ENCODE measurements at places on chromosomes 1 and 21.

DNA sequence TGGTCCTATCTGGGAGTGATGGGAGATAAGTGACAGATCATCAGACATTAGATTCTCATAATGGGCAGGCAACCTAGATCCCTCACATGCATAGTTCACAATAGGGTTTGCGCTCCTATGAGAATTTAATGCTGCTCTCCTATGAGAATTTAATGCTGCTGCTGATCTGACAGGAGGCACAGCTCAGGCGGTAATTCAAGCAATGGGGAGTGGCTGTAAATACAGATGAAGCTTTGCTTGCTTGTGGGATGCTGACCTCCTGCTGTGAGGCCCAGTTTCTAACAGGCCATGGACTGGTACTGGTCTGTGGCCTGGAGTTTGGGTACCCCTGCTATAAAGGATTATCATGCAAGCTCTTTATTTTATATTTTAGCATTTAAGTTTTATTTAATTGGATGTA, 72.0 kb downstream of the ZMYM4 start:
- no peak for DNase-seq

DNA sequence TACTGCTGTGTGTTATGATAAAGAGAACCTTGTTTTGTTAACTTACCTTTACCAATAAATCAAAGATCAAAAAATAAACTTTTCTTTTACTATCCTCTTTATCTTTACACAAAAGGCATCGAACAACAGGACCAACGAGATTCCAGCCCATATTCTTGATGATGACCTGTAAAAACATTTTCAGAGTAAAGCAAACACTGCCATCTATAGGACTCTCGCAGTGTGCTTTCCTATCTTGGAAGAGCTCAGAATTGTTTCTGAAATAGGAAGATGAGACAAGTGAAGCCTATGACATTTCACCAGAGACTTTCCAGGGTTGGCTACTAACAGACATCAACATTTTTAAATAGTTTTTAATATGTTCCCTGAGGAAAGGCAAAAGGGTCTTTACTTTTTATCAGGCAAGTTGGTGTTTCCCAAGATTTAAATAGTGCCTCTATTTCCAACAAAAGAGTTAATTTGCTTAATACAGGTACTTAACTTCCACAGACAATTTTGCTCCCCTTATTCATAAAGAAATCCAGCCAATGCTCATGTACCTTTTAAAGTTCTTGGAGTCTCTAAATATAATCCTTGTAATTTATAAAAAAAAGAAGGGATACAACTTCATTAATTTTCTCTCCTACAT, 7.3 kb downstream of the GLMN start:
- no peak for DNase-seq

- DNase-seq: no peak
Measured at GRCh38 chr1:223057569-223058093, 85.4 kb downstream of the TLR5 start.

GRCh38 chr1:161864577-161864976, 98.5 kb downstream of the ATF6 start:
- no peak for DNase-seq

DNA sequence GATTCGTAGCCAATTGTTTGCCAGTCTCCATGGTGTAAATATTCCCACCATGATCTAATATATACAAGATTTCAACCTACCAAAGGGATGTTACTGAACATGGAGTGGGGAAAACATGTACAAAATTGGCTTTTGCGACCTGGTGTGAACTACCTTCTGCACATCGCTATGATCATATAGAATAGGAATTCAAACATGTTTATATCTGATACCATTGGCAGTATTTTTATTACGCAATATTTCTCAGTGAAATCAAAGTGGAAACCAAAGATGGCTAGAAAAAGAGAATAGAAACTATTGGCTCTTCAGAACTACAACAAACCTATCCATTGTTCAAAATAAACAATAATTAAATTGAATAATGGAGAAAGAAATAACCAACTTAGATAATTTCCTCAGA, 285.1 kb downstream of the TPR start:
- DNase-seq: no peak

DNA sequence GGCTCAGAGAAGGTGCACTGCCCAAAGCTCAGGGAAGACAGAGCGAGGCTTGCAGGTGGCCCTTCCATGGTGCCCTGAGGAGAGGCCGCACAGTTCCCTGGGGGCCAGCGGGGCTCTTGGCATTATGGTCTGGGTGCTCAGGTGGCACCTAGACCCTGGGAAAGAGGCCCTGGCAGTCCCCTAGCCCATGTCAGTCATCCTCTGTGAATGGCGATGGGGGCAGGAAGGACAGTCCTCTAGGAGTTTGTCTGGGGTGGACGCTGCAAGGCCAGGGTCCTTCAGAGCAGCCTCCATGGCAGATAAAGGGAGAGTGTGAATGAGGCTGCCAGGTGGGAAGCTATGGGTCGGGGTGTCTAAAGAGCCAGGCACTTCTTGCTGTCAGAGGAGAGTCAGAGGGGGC, 345.9 kb upstream of the VAMP3 start:
- DNase-seq: no peak

DNA sequence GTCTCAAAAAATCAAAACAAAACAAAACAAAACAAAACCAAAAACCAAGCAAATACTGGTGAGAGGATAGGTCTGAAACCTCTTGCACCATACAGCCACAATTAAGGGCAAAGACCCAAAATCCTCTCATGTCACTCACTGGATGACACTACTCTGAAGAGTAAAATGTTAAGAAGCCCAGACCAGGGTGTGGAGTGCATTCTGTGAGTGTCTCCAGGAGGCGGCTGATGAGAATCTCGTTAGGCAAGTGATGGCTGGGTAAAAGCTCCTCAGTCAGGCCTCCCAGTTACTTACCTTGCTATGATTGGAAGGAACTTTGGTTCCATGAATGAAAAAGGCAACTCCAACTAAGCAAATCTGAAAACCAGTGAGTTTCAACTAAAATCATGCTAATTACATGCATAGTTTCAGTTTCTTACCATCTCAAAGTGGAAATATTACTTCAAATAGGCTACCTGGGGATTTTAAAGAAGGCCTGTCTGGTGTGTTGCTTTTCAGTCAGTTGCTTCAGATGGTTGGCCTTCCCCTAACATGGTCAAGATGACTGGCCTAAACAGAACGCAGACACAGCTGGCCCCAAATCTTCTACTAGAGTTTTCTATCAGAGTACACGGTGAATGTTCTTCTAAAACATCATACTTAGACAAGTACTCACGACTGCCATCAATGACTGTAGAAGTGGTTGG, 95.1 kb downstream of the KIAA0319L start:
- DNase-seq: no peak

DNA sequence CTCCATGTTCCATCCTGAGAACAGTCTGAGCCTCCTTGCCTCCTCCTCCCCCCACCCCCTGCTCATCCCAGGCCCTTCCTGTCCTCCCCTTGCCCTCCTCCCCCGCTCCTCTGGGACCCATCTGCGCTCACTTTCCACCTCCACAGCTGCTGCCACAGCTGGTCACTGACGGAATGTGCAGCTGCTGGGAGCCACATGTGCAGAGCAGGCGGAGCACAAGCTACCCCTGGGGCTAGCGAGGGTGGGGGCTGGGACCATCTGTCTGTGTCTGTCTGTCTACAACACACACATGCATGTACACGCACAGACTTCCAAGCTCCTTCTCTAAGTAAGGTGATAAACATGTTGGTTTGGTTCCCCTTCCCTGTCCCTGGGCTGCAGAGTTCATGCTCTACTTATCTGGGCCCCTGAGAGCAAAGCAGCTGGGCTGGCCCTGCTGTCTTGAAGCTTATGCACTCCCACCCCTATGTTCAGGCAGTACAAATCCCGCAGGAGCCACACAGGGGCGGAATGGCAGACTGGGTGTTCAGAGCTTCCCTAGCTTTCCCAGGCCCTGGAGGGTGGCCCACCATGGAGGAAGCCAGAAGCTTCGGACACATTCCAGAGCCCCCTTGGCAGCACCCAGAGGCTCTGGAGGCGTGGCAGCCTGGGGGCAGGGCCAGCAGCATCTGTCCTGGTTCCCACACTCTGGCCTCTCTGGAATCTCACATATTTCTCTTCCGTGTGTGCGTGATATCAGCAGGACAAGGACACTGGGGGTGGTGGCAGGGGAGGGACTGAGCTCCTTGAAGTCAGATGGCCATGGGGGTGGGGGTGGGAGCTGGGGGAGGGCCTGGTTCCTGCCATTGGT, 7.0 kb upstream of the HEYL start:
- no peak for DNase-seq

DNA sequence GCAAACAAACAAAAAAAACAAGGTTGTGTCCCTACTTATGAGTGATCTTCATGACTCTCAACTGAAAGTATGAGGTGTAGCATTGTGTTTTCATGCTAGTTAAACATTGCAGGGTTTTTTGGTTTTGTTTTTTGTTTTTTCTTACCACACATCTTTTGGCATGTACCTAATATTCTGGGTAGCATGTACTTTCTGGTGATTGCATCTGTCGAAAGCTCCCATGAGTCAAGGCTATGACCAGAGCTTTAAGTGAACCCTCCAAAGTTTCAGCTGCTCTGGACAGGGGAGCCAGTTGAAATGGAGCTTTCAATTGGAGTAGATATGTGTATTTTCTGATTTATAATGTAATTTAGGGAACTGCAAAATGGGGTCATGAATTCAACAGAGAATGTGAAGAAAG, 115.5 kb downstream of the KCNK2 start:
- no peak for DNase-seq

- no peak for DNase-seq
Measured at GRCh38 chr21:32826329-32827167, 55.0 kb upstream of the PAXBP1 start.

DNA sequence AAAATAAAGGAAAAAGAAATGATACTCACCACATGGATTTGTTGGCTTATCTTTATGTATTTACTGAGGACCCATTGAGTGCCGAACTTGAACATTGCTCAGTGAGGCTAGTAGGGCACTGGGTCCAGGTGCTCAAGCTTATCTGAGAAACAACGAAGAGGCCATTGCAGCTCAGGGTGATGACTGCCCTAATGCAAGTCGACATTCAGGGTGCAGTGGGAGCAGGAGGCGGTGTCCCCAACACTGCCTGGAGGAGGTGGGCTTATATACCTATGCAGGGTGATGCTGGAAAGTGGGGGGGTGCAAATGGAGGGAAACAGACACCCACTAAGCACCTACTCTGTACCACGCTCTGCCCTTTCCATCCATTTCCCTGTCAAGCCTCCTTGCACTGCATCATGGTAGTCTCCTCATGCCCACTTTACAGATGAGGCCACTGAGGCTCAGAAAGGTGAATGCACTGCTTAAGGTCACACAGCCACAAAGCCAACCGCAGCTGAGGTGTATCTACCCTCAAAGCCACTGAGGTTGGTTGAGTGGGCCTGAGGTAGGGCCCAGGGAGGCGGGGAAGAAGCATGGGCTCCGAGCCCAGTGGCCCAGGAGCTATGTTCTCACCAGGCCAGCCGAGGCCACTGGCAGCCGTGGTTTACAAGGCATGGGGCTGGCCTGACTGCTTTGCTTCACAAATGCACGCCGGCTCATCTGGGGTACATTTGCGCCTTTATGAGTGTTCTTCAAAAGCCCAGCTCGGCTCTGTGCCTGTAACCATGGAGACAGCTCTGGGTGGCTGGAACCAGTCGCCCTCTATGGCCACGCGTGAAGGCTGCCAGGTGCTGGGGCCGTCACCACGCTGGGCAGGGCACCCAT, 103.8 kb downstream of the EPHB2 start:
- no peak for DNase-seq

- no peak for DNase-seq
Measured at GRCh38 chr1:31043631-31044030, 21.9 kb downstream of the PUM1 start.

DNA sequence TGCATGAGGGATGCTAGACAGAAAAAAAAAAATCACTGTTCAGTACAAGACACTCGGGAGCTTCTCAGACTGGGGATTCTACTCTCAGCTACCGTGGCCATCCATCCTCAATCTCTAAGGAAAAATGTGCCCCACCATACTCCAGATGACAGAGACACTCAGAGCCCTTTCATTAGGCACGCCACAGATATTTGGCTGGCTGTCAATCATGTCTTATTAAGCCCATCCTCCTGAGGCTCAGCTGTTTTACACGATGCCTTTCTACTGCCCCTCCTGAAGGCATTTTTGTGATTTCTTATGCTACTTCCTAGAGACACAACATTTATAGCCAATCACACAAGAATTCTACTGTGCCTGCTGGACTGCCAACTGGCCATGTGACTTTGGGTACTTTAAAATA, 92.9 kb downstream of the KIF14 start:
- no peak for DNase-seq

DNA sequence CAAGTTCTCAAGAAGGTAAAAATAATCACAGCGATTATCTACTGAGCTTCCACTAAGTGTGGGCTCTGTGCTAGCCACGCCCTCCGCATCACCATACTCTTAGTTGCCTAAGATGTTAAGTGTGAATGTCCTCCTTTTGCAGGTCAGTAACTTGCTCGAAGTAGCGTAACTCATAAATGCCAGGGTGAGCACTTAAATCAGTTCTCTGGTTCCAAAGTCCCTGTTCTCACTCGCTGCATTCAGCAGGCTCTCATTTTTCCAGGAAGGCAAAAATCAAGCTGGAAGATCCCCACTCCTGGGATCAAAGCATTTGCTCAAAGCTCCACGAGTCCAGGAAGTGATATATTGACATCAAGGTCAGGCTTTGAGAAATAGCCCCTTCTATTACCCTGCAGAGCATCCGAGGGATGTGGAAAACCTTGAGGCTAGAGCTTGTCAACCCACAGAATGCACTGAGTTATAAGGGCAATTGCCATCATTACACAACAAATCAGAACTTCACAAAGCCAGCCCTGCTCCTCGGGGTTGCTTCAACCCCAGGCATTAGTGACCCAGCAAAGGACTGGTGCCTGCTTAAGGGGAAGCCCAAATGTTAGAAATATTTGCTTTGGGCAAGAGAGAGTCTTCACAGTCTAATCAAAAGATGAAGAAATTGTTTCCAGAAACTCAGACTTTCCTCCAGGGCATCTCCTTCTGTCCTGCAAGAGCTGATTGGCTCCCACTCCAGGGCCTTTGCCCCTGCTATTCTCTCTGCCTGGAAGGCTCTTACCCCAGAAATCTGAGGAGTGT, 19.5 kb downstream of the SLC30A1 start:
- DNase-seq: no peak

DNA sequence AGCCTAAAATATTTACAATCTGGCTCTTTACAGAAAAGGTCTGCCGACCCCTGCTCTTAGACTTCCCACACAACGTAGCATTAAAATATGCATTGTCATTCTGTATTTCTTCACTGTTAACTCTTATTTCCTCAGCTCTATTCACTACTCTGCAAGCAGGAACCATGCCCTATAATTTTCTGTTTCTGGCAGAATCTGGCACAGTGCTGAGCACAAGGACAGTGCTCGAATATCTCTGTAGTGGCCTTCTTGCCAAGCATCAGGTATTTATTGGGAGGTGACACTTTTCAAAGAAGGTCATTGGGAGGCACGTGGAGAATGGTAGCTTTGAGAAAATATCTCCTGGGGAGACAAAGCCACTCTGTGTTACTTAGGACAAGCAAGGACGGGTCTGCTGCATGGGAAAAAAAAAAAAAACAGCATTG, 77.9 kb downstream of the PSMG1 start:
- no peak for DNase-seq

DNA sequence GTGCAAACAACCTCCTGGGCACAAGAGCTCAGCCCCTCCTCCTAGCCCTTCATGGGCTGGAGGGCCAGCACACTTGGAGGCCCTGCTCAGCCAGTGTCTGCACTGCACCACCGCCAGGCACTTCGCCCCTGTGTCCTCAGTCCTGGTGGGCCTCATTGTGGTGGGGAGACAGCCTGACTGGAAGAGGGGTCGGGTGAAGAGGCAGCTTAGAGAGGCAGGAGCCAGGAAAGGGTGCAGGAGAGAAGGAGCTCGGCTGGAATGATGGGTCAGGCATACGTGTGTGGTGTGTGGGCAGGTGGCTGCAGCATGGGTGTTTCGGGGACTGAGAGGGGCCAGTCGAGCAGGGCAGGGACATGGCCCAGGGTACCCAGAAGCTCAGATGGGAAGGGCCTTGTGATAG, 4.1 kb downstream of the WNT3A start:
- no peak for DNase-seq
